ENCODE measurements at places on chromosomes 6 and 20.

DNA sequence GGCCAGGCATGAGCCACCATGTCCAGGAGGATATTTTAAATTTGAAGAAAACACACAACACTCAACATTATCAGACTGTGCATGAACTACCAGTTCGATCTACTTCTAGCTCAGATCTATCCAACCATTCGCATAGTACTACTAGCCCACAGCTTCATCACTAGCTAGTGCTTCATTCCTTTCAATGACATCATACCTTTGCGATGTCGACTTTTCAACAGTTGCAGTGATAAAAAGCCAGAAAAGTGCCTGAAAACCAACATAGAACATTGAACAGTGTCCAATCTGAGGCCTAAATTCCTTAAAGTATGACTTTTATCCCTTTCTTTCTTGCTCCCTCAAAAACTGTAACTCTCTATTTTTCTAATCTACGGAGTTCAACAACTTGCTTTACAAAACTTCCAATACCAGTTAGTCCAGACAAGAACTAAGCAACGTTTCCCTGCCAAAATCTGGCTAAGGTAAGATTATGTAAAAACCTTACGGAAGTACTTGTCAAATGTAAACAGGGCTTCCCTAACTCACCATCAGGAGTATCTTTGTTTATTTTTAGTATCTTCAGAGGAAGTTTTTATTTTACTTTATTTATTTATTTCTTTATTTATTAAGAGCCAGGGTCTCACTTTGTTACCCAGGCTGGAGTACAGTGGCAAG, 434.0 kb upstream of the JARID2 start:
- DNase-seq = no peak

GRCh38 chr6:137390334-137390733, 103.9 kb downstream of the OLIG3 start:
- DNase-seq = no peak

GRCh38 chr6:36692220-36692619, 5.4 kb upstream of the RAB44 start:
- no peak for DNase-seq

- DNase-seq = no peak
These were observed 256.7 kb downstream of the ATXN1 start for GRCh38 chr6:16504609-16505008.

DNA sequence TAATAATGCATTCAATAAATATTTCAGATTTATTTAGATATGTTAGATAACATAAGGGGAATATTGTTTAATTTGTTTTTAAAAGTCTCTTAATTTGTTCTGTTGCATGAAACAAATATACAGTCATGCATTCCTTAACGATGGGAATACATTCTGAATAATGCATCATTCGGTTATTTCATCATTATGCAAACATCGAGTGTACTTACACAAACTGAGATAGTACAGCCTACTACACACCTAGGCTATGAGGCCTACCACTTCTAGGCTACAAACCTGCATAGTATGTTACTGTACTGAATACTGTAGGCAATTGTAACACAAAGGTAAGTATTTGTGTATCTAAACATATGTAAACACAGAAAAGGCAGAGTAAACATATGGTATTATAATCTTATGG, 118.7 kb downstream of the EPHA7 start:
- no peak for DNase-seq

- DNase-seq = no peak
These were observed 36.8 kb downstream of the TSPYL4 start for GRCh38 chr6:116217069-116217468.

- no peak for DNase-seq
These were observed 103.1 kb upstream of the TBX18 start for GRCh38 chr6:84867521-84867920.

GRCh38 chr6:113825781-113826180, 31.4 kb upstream of the MARCKS start:
- DNase-seq = peak; percentile 64

Data from NCI-H1092 (cell line).